ENCODE measurements at places on chromosomes 6 and 20. TPM values are rescaled to one million over a fixed set of nuclear protein-coding genes. Genes with fewer than 3 reads are reported as not detected.

The ADGRB3 gene
- total RNA-seq = 0.69 TPM

The CCN2 gene
- total RNA-seq = 21.7 TPM

The ETV7 gene
- total RNA-seq = 2.1 TPM

DNA sequence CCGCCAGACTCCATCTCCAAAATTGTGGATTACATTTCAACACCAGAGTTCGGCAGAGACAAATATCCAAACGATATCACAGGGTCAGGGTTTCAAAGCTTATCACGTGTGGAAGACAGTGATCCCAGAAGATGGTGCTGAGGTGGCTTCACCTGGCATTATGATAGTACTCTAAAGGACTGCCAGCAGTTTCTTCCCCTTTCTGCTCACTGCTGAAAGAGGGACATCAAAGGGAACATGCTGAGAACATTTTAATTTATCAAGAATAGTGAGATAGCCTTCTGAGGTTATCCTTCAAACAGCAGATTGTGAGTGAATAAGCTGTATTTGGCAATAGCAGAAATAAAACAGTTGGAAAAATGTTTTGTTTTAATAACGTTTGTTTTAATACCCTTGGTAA is 79.7 kb downstream of the FIG4 start:
- H3K27me3 ChIP-seq = no peaks in the 10 kb centered on the region
- H3K4me1 ChIP-seq = no peaks in the 10 kb centered on the region
- H3K4me3 ChIP-seq = no peak overlapping the region
- no peak overlapping the region for H3K27ac ChIP-seq

DNA sequence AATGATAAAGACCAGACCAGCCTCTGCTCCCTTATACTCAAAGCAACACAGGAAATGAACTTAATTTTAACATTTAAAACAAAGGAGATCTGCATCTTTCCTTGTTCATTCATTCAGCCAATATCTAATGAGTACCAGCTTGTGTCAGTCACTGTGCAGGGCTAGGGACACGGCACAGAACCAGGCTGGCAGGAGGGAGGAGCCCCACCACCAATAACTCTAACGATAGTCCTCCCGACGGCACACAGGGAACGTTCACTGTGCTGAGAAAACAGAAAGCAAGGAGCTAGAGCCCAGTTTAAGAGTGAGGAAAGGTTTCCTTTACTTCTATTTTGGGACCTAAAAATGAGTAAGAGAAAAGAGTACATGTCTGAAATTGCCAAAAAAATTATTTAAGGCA is 9.9 kb downstream of the ETV7 start:
- no peak for DNase-seq
- H3K36me3 ChIP-seq = no peaks in the 10 kb centered on the region
- H3K27ac ChIP-seq = no peak overlapping the region
- H3K27me3 ChIP-seq = no peaks in the 10 kb centered on the region
- H3K4me3 ChIP-seq = no peak overlapping the region
- H3K4me1 ChIP-seq = peaks cover 6% of the 10 kb centered on the region

The MLIP gene
- 1.2 TPM for total RNA-seq

The IYD gene
- total RNA-seq = not detected

The MTFR2 gene
- 0.47 TPM for total RNA-seq

The C20orf202 gene
- 0.25 TPM for total RNA-seq

DNA sequence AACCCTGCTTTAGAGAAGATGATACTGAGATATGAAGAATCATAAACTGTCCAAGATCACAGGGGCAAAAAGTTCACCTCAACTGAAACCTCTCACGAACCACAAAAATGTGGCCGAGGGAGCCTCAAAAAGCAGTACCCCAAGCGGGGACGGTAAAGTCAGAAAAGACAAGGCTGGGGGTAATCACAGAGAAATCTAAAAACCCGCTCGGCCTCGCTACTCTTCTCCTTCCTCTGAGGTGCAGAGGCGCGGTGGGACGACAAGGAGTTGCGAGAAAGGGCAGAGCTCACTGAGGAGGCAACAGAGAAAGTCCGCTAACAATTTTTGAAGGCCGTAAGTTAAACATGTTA is 356 bp upstream of the IRAK1BP1 start:
- no peak for DNase-seq
- H3K27me3 ChIP-seq = no peaks in the 10 kb centered on the region
- no peaks in the 10 kb centered on the region for H3K4me1 ChIP-seq
- H3K4me3 ChIP-seq = peak overlapping the region; percentile 51

GRCh38 chr20:58976061-58976730 is 4.9 kb upstream of the NELFCD start:
- peaks cover 3% of the 10 kb centered on the region for H3K4me1 ChIP-seq
- no peak for DNase-seq
- no peaks in the 10 kb centered on the region for H3K36me3 ChIP-seq
- H3K4me3 ChIP-seq = no peak overlapping the region

GRCh38 chr6:125793863-125794262 is 3.1 kb downstream of the NCOA7 start:
- no peak for DNase-seq
- H3K4me3 ChIP-seq = no peak overlapping the region
- H3K27me3 ChIP-seq = no peaks in the 10 kb centered on the region
- H3K27ac ChIP-seq = no peak overlapping the region
- H3K4me1 ChIP-seq = peaks cover 6% of the 10 kb centered on the region

DNA sequence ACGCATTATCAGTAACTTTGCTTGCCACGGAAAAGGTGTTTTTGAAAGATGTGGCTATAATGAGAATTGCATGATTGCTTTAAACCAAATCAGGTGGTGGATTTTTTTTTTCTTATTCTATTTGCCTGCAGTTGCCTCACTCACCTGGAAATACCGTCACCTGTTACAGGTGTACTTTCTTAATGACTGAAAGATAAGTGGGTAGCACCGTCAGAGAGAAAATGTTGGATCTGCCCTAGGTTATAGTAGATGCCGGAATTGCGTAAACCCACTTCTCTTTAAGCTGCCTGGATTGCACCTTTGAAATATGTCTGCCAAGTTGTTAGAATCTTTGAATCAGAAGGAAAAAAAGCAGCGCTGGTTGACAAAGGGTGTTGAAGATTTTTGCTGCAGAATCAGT is 68.5 kb downstream of the SH3BGRL2 start:
- no peaks in the 10 kb centered on the region for H3K27me3 ChIP-seq
- H3K36me3 ChIP-seq = no peaks in the 10 kb centered on the region
- no peaks in the 10 kb centered on the region for H3K4me1 ChIP-seq
- DNase-seq = no peak
- H3K27ac ChIP-seq = no peak overlapping the region

Data from ovary (tissue), 10 donors.